ENCODE measurements at places on chromosomes 12 and 14.

DNA sequence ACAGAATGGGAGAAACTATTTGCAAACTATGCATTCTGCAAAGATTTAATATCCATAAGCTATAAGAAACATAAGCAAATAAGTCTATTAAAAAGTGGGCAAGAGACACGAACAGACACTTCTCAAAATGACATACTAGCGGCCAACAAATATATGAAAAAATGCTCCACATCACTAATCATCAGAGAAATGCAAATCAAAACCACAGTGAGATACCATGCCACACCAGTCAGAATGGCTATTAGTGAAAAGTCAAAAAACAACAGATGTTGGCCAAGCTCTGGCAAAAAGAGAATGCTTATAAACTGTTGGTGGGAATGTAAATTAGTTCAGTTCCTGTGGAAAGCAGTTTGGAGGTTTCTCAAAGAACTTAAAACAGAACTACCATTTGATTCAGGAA is 121.3 kb downstream of the KCNMB4 start:
- DNase-seq = no peak

DNA sequence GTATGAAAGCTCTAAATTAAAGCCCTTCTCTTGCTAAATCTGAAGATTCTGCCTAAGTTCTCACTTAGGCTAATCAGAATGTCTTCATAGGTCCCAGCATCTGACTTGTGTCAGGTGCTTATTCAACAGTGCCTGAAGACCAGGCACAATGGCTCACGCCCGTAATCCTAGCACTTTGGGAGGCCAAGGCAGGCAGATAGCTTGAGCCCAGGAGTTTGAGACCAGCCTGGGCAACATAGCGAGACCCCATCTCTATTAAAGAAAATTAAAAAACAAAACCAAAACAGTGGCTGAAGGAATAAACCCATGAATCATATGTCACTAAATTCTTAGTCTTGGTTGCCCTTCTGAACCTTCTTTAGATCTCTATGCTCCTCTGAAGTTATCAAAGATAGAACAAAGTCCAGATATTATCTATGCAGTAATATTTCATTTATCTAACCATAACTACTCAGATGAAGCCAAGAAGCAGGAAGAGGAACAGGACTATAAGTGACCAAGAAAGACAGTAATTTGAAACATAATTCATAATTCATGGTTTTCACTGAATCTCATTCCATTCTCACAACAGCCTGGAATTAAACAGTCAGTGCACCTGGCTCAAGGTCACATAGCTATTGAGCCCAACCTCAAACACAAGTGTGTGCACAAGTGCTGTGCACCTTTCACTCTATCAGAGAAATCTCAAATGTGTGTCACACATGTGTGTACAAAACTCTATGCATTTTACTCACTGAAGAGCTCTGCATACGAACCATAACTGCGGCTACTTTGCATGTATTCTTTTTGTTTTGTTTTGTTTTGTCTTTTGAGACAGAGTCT is 6.6 kb downstream of the SLC7A7 start:
- no peak for DNase-seq

- DNase-seq = no peak
Observed at GRCh38 chr14:56199095-56199981, 81.1 kb downstream of the PELI2 start.

DNA sequence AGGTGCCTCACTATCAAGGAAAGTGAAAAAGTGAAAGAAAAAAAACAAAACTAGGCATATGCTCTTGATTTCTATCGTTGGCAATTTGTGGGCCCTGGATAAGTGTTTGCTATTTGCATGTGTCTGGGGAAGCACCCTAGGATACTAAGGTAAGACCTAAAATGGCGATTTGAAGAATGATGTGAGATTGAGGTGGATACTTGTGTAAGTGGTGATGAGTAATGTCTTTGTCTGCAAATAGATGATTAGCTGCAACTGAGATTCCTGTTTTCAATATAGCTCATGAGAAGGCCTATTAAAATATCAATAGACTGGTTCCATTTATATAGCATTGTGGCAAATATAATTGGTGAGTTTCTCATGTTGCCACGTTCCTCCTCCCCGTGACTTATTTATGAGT is 261.7 kb downstream of the NEDD1 start:
- no peak for DNase-seq

- no peak for DNase-seq
Observed at GRCh38 chr12:76236640-76237039, 111.6 kb downstream of the BBS10 start.

DNA sequence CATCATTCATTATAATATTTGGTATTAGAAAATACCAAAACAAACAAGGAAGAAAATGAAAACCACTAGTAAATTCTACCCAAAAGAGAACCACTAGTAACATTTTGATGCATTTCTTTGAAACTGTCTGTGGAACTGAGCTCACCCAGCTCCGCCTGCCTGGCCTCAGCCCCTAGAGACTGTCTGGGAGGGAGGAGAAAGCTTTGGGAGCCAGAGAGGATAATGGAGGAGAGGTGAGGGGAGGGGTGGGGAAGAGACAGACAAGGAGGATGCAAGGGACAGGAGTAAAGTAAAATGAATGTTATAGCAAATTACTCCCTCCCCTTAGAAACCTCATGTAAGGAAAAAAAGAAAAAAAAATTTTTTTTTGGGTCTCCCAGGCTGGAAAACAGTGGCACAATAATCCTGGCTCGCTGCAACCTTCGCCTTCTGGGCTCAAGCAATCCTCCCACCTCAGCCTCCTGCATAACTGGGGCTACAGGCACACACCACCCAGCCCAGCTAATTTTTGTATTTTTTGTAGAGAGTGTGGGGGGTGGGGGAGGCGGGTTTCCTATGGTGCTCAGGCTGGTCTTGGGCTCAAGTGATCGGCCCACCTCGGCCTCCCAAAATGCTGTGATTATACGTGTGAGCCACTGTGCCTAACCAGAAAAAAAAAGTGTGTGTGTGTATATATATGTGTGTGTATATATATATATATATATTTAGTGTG is 3.2 kb upstream of the MMP19 start:
- no peak for DNase-seq

Measured in activated effector memory CD4-positive, alpha-beta T cell treated with Interleukin-2 at 50 U/mL for 16 hours (primary cell).